ENCODE measurements at places on chromosomes 6 and 20.

- no peak for DNase-seq
These were observed 5.2 kb upstream of the TBCC start for GRCh38 chr6:42751055-42751454.

- no peak for DNase-seq
These were observed 16.7 kb upstream of the TFAP2A start for GRCh38 chr6:10431423-10432164.

GRCh38 chr20:38110525-38111178 is 54.4 kb downstream of the TGM2 start:
- DNase-seq = no peak

GRCh38 chr6:113723182-113723581 is 134.0 kb upstream of the MARCKS start:
- DNase-seq = no peak

- DNase-seq = no peak
These were observed 83.8 kb upstream of the FAM184A start for GRCh38 chr6:119162134-119162775.

- DNase-seq = no peak
These were observed 25.4 kb downstream of the TMEM244 start for GRCh38 chr6:129835691-129836090.

DNA sequence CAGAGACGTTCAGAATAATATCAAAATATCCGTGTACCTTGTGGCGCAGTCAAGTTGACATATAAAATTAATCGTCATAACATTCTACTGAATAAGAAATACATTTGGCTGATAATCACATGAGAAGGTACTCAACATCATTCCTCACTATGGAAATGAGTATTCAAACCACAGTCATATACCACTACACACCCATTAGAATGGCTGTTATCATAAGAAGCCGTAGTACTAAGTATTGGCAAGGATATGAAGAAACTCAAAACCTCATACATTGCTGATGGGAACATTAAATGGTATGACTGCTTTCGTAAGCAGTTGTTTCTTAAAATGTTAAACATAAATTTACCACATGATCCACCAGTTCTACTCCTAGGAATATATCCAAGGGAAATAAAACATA is 244.7 kb downstream of the CDKAL1 start:
- no peak for DNase-seq

- DNase-seq = no peak
These were observed 172.9 kb upstream of the CDYL start for GRCh38 chr6:4603291-4603690.

DNA sequence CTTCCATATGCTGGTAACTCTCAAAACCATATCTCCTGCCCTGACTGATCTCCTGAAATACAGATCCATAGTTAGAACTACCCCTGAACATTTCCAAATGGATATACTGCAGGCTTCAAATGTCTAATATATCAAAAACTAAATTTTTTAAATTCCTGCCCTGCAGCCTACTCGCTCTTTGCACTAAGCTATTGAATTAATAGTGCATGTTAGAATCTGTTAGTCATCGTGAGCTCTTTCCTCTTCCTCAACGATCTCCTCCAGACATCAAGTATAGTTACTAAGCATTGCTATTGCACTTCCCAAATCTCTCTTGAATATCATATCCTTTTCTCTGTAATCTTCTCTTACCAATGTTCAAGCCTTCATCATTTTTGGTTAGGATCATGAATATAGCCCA is 26.0 kb upstream of the RSPO3 start:
- no peak for DNase-seq

DNA sequence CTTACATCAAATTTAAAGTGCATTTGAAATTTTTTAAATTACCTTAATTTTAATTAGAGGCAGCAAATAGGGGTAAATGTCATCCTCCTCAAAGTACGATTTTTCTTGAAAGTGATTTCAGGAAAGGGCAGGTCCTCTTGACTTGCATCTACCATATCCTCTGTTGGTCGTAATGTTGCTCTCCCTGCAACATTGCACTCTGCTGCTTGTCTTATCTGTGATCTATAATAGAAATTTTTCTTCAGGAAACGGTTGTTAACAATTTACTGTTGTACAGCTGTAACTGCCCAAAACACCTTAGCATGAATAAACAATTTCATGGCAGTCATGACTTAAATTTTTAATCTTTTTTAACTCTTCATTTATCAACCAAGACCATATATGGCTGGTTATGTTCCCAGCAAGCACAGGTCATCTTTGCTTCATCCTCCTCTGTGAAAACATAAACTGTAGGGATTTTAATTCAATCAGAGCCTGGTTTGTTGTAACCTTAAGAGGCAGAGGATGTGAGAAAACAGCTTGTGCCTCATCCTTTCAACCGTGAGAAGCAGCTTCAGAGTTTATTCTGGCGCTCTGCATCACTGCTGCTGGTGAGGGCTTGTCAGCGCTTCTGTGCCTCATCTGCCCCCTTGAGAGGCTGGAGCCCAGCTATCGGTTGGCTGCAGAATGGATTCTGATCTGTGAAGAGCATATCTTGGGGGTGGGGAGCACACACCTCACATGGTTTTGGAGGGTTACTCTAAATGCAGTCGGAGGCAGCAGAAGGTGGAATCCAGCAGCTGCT is 56.0 kb downstream of the CTNNBL1 start:
- DNase-seq = no peak

DNA sequence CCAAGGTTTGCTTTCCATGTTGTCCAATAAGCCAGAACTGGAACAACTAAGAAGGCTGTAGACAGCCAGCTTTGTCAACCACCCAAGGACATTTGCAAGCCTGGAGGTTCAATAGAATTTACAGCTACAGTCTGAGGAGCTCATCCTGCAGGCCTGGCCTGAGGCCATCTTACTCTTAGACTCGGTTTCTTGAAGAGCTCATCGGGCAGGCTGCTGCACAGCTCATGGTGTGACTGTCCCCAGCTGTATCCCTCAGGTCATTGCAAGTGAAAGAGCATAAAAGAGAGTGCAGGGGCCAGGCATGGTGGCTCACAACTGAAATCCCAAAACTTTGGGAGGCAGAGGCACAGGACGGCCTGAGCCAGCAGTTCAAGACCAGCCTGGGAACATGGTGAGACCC is 96.9 kb upstream of the FOXQ1 start:
- DNase-seq = no peak

Data from T follicular helper cell (primary cell).